ENCODE measurements at places on chromosomes 5 and 9. TPM values are rescaled to one million over a fixed set of nuclear protein-coding genes. Genes with fewer than 3 reads are reported as not detected.

The OGN gene
- total RNA-seq, result 78.1 TPM

The PAX5 gene
- total RNA-seq, result not detected

The SPIN1 gene
- total RNA-seq, result 31.3 TPM

The MAMDC2 gene
- 7.7 TPM for total RNA-seq

The TCF7 gene
- 0.23 TPM for total RNA-seq

The SAPCD2 gene
- 0.34 TPM for total RNA-seq

The OR5C1 gene
- not detected for total RNA-seq

The C1QTNF3 gene
- 1.1 TPM for total RNA-seq

The PRR16 gene
- 18.0 TPM for total RNA-seq

The CCL27 gene
- not detected for total RNA-seq

The CPEB4 gene
- total RNA-seq, result 11.6 TPM

The POLR3G gene
- 3.4 TPM for total RNA-seq

The SOX30 gene
- total RNA-seq, result not detected

The TEX48 gene
- total RNA-seq, result not detected

The GOLGA2 gene
- total RNA-seq, result 97.2 TPM

The CHSY3 gene
- total RNA-seq, result 12.7 TPM

The TRIM36 gene
- 0.09 TPM for total RNA-seq

The ANXA1 gene
- total RNA-seq, result 369 TPM

The SLC25A48 gene
- not detected for total RNA-seq

The TNFSF15 gene
- total RNA-seq, result 0.26 TPM

The SLCO4C1 gene
- 0.58 TPM for total RNA-seq

The PRUNE2 gene
- total RNA-seq, result 8.2 TPM

The RNF224 gene
- total RNA-seq, result not detected

The ANKRD34B gene
- not detected for total RNA-seq

The AMBP gene
- not detected for total RNA-seq

The TERT gene
- not detected for total RNA-seq

The TXNDC8 gene
- total RNA-seq, result not detected

The CDKN2B-AS1 gene
- total RNA-seq, result not detected

The OR1L8 gene
- not detected for total RNA-seq

The SPAAR gene
- 1.3 TPM for total RNA-seq

The PCDHA6 gene
- total RNA-seq, result 0.17 TPM

The WDR38 gene
- not detected for total RNA-seq

The CCDC171 gene
- total RNA-seq, result 1.3 TPM

The FGF1 gene
- 2.0 TPM for total RNA-seq

Measured in pericardium fibroblast (primary cell).